Stimulated activated CD8-positive, alpha-beta memory T cell treated with anti-CD3 and anti-CD28 coated beads, Interleukin-7, amount 100 ng/mL, for 48 hours (primary cell): ENCODE measurements at places on chromosomes 4 and X.

GRCh38 chr4:88991746-88992145 lies 65.2 kb downstream of the FAM13A start:
- DNase-seq: no peak

- no peak for DNase-seq
Measured at GRCh38 chr4:48899950-48900349, 6.6 kb downstream of the OCIAD2 start.

DNA sequence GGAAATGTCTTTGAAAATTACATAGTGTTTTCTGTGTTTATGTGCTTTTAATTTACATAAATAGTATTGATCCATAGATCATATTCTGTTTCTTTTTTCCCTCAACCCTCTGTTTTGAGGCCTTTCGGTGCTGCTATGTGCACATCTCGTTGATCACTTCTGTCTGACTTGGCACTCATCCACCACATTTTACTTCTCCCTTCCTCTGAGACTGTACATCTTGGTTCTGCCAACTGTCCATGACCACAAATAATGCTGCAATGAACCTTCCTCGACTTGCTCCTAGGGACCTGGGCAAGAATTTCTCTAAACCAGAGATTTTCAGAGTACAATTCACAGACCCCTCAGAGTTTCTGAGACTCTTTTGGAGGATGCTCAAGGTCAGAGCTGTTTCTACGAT lies 74.4 kb downstream of the RTL5 start:
- no peak for DNase-seq

GRCh38 chrX:48492293-48492910 lies 16.4 kb upstream of the PORCN start:
- no peak for DNase-seq

GRCh38 chrX:52934704-52935469 lies 23.4 kb downstream of the FAM156A start:
- DNase-seq: peak; percentile 85

DNA sequence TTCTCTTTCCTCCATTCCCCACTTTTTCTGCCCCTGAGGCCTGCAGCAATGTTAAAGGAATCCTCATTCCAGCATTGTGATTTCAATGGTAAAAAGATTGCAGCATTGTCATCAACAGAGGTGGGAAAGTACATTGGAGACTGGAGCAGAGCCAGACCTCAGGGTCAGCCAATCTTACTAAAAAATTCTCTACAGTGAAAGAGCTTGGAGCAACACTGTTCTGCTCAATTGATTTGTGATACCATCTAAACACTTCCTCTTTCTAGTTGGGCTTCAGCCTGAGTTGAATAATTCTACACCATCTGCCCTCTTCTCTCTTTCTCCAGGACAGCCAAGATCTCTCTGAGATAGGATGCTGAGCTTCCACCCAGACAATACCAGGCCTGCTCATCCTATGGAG lies 176.5 kb downstream of the AR start:
- no peak for DNase-seq
